Umbilical cord (tissue), 2 donors: ENCODE measurements at places on chromosomes 1 and 21. TPM values are rescaled to one million over a fixed set of nuclear protein-coding genes. Genes with fewer than 3 reads are reported as not detected.

The ICOSLG gene
- 1.9 TPM for total RNA-seq

GRCh38 chr1:200524092-200524491 is 96.5 kb downstream of the KIF14 start:
- DNase-seq = no peak

DNA sequence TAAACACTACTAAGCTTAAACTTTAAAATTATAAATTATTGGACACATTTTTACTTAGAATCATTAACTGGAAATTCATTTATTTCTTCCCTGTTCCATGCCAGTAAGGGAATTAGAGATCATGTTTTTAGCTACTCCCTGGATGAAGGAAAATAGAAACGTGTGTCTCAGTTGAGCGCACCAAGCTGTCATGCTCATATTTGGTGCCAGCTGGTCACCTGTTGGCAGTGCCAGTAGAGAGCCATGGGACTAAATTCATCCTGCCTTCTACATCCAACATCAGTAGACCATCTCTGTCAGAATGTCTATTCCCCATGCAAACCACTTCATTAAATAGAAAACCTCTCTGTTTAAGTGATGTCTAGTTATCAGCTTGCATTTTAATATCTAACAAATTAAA is 17.4 kb upstream of the SLC22A15 start:
- DNase-seq = no peak

- DNase-seq = no peak
These were observed 102.7 kb downstream of the RUNX1 start for GRCh38 chr21:34946385-34946840.

- no peak for DNase-seq
These were observed 49.3 kb upstream of the AJAP1 start for GRCh38 chr1:4605158-4605557.

- no peak for DNase-seq
These were observed 233.9 kb downstream of the KIF26B start for GRCh38 chr1:245388687-245389086.
